NCI-H1105 treated with DMSO at 0.1 percent for 48 hours (cell line): ENCODE measurements at places on chromosomes 6 and 20.

- no peak for DNase-seq
Measured at GRCh38 chr20:50387218-50387995, 122.8 kb upstream of the PTPN1 start.

- peak; percentile 3 for DNase-seq
Measured at GRCh38 chr6:36224918-36225461, 28.4 kb downstream of the BRPF3 start.

DNA sequence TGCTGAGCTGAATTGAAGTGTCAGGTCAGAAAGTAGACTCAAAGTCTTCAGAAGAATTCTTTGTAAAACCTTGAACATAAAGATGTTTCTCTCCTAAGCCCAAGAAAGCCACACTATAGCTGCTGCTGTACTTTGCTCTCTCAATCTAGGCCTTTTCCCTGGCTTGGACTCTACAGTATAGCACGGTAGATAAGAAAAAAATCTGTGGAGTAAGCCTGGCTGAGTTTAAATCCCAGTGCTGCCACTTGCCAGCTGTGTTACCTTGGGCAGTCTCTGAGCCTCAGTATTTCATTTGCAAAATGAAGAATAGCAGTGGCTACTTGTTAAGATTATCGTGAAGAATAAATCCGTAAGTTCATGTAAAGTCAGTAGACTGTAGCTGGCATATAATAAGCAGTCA is 53.3 kb upstream of the UFL1 start:
- DNase-seq = no peak

- DNase-seq = no peak
Measured at GRCh38 chr20:48630342-48631075, 197.3 kb downstream of the PREX1 start.

DNA sequence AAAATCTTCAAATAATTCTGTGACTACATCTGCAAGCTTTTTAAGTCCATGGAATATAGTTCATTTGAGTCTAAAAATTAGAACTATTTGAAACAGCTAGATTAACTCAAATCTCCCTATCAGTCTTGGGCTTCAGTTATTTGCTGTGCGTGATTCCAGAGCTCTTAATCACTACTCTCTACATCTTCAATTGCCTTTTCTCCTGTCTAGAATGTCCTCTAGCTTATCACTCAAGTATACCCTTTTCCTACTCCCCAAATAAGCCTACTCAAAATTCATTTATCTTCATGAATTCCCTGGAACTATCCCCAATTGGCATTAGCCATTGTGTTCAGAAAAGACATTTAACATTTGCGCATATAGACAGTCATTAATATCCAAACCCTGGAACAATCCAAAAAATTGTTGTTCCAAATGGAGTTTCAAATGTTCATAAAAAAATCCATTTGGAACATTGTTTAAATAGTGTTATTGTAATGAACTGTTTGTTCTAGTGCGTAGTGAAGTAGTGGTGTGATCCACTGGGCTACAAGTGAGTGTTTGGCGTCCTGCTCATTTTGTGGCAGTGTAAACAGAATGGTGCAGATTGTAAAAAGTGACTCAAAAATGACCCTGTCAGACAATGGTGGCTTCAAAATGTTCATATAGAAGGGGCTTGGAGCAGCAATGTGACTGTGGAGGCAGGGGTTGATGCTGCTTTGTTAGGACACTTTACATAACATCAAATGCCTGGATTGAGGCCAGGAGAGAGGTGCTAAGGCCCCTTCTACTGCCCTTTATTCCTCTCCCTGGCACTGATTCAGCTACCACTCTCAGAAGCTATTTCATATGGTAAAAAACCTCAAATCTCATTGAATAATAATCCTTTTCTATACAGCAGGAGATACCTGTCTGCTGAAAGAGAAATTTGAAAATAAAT is 122.3 kb downstream of the KIF6 start:
- DNase-seq = peak; percentile 55

GRCh38 chr6:88734544-88734943 is 228.9 kb downstream of the RNGTT start:
- no peak for DNase-seq

GRCh38 chr6:24882295-24882694 is 53.5 kb downstream of the RIPOR2 start:
- DNase-seq = no peak
